ENCODE measurements at places on chromosomes 16 and 17.

DNA sequence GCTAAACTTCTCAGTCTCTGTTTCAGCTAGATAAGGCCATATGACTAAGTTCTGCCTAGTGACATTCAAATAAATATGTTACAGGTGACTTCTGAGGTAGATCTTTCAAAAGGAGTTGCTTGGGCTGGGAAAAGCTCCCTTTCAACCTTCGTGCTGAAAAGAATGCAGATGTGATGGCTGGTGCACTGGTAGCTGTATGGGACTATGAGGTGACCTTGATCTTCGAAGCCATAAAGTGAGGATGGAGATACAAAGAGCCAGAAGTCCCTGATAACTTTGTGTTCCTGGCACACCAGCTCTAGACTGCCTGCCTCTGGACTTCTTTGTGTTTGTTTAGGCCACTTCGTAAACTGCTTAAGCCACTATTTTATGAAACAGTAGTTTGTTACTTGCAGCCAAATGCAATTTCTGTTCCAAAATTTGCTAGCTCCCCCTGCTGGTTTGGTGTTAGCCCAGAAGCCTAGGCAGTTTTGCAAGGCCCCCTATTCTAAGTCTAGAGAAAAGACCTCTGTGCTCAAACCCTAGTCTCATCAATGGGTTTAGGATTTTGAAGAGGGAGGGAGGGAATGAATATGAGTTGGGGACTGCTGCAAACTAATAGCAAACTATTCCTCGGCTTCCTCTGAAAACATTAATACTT, 23.3 kb upstream of the ERCC4 start:
- no peak for DNase-seq

- DNase-seq: no peak
Observed at GRCh38 chr17:64787921-64788271, 125.8 kb upstream of the SMURF2 start.

- DNase-seq: no peak
Observed at GRCh38 chr16:1031666-1032065, 40.9 kb upstream of the SSTR5 start.

DNA sequence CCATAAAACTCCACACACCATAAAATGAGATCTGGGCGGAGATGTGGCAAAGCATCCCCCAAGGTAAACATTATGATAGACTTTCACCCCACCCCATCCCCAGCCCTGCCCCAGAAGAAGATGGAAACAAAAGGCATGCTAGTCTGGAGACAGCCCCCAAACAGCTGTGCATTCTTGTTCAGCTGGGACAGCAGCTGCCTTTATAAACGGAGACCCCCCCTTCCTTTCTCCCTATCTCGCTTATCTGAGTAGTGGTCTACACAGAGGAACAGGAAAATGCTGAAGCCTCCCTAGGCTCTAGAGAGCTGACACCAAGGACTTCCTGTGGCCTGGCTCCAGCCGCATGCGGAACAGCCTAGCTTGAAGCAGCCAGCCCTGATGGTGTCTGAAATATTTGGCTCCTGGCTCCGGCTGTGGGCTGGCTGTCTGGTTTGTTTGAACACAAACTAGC, 190.3 kb upstream of the ANKFN1 start:
- DNase-seq: no peak

DNA sequence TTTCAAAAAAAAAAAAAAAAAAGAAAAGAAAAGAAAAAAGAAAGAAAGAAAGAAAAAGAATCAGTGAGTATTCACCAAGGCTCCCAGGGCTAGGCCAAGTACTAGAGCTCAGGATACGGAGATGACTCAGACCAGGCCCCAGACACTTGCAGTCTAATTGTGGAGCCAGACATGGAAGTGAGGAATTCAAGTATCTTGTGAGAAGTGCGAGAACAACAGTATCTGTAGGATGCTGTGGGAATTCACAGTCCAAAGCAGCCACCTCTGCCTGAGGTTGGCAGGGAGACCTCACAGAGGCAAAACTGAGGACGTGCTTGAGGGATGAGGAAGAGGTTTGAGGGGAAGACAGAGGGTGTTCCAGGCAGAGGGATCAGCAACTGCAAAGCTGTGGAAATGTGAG, 14.0 kb upstream of the ALDOA start:
- DNase-seq: no peak

DNA sequence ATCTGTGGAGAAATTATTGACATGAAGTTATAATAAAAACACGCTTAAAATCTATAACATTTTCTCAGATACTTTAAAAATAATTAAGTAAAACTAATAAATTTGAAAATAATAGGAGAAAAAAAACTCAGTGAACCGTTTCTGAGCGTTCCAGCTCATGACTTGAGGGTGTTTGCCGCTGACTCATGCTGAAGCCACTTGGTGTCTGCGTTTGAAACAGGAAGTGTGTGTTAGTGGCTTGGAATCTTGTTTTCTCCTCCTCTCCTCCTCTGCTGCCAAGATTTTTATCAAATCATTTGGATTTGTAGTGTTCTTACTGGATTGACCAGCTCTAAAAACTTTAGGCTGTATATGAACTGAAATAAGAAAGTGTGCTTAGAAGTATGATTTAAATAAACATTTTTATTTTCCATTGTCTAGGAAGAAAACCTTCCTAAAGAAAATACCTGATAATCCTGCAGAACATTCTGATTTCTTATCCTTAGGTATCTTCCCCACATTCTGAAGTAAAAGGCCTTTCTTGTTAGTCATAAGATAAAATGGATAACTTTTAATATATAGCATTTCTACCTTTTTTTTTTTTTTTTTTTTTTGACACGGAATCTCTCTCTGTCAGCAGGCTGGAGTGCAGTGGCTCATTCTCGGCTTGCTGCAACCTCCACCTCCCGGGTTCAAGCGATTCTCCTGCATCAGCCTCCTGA, 30.8 kb downstream of the USP10 start:
- no peak for DNase-seq

DNA sequence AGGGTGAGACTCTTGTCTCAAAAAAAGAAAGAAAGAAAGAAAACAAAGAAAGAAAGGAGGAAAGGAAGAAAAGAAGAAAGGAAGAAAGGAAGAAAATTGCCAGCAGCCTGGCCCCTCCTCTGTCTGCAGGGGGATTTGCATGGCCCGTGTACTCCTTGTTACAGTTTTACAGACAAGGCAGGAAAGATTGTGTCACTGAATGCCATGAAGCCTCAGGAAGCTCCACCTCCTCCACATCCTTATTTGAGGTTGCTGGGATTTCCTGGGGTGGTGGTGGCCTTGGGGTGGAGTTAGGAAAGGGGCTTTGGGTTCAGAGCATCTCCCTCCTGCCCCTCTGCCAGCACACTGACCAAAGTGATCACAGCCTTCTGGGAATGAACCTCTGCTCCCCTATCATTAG, 23.6 kb downstream of the CFAP20 start:
- no peak for DNase-seq

DNA sequence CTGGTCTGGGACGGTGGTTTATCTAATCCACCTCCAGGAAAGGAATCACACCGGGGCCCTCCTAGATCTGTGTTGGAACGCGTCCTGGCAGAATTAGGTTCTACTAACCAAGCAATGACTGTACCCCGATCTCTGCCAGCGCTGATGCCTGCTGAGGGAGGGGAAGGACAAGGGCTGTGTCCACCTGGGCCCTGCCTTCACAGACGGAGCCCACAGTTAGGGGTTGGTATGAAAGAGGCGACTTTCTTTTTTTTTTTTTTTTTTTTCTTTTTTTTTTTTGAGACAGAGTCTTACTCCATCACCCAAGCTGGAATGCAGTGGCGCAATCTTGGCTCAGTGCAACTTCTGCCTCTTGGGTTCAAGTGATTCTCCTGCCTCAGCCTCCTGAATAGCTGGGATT, 9.9 kb upstream of the KRT19 start:
- DNase-seq: no peak

GRCh38 chr16:66996983-66997358, 8.6 kb downstream of the CES4A start:
- no peak for DNase-seq

DNA sequence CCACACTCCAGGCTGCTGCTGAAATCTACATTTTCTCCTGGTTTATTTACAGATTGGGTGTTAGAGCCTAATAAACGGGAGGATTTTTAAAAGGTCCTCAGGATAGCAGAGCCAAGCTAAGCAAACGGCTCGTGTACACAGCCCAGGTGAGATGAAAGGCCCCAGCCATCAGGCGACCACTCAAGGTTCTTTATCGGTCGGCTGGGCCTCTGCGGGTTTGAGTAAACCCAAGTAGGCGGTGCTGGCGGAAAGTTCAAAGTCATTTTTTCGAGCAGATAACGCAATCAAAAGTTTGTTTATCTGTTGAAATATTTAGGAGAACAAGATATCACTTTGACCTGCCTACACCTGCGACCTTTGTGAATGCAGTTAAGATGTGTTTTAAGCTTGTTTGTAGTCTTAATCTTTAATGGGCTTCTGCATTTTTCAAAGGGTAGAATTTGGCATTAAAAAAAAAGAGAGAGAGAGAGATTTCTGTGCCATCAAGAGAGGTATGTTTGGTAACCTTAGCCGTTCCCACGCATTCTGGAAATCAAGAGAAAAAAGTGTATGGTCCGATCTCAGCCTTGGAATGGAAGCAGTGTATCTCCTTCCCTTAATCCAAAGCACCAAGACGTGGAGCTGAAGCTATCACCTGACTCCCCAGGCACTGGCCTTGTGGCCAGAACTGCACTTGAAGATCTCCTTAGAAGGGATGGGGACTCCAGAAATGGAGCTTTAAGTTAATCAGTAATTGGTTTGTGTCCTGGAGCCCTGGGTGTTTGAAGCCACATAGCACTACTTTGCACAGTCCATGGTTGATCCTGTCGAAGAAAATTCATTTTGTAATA, 301.7 kb upstream of the IRX5 start:
- no peak for DNase-seq

DNA sequence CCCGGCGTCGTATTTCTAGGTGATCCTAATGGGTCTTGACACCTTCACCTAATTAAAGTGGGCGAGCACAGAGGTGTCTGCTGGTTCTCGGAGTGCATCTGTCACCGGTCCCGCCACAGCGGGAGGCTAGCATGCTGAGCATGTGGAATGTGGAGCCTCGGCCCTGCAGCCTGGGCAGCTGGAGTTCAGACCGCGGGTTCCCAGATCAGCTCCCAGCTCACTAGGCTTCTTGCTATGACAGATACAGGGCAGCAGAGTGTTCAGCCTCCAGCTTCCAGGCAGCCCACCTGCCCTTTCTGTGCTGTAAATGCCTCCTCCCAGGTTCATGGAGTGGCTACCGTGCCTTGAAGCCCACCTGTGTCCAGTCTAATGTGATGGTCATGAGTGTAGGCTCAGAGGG, 166.7 kb downstream of the CPPED1 start:
- no peak for DNase-seq

DNA sequence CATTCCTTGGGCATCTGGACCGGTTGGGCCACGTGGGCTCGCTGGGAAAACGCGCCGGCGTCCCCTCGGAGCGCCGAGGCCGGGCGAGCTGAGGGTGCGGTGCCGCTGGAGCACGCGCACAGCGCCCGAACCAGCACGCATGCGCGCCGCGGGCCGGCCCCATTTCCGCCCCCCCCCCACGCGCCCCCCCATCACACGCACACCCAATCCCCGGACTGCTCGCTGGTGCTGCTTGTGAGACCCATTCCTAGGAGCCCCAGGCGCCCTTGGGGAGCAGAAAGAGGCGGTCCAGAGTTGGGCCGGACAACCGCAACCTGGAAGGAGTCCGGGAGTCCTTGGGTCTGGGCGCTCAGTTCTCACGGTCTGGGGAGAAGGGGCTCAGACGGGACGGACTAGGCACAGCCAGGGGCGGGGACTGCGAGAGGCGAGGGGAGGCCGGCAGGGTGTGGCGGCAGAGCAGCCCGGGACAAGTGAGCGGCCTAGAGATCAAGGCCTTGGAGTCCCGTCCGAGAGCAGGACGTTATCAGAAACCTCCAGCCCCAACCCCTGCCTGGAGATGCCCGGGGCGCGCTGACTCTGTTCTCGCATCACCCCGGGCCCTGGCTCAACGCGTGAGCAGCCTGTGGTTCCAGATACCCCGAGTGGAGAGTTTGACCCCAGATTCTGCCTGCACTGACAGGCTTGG, 6.0 kb upstream of the CBX8 start:
- DNase-seq: no peak

DNA sequence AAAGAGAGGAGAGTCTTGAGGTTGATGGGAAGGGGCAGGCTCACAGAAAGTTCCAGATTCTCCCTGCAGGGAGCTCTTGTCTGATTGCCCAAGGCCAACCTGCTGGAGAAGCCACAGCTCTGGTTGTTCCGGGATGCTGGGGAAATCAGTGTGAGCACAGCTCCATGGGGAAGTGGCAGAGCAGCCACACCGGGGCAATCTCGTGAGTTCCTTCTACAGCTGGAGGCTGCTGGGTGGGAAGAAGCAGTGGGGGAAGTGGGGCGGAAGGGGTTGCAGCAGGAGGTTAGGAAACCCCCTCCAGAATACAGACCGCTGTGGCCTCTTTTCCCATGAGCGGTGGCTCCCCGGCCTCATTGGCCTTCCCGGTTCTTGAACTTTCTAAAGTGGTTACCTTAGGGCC, 34.0 kb downstream of the KIAA0513 start:
- DNase-seq: no peak

DNA sequence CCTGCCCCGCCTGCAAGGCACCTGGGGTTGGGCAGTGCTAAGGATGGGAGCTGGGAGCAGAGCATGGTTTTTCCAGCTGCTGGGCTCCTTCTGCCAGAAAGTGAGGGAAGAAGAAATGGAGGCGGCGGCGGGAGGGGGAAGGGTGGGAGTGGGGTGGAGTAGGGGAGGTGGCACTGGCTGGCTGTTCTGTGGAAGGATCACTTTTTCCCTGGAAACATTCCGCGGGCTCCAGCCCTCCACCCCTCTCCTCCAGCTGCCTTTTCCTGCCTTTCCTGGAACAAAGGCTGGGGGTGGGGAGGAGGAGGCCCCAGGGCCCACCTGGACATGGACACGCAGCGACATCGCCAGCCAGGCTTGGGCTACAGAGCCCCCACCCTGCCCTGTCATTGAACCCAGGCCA, 41.1 kb downstream of the CFAP20 start:
- no peak for DNase-seq

DNA sequence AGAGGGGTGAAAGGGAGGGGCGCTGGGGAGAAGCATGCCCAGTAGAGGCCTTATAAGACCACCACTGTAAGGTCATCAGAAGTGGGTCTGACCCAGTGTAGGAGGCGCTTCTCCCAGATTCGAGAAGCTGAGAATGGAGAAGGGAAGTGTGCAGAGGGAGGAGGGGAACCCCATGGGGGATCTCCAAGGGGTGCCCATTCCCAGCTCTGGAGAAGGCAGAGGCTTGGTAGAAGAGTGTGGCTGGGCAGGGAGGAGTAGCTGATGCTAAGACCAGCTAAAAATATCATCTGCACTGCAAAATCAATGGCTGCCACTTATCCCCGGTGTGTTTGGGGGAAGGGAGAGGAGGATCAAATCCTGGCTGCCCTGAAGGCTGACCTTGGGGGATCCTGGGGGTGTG, 7.2 kb downstream of the NGFR start:
- DNase-seq: no peak

Data from effector memory CD8-positive, alpha-beta T cell (primary cell).